Panc1 (cell line): ENCODE measurements at places on chromosomes 1 and 21.

- H3K27ac ChIP-seq: no peak overlapping the region
- no peak overlapping the region for H3K4me3 ChIP-seq
- no peak for DNase-seq
Measured at GRCh38 chr1:95096218-95096841, 20.8 kb upstream of the TLCD4 start.

DNA sequence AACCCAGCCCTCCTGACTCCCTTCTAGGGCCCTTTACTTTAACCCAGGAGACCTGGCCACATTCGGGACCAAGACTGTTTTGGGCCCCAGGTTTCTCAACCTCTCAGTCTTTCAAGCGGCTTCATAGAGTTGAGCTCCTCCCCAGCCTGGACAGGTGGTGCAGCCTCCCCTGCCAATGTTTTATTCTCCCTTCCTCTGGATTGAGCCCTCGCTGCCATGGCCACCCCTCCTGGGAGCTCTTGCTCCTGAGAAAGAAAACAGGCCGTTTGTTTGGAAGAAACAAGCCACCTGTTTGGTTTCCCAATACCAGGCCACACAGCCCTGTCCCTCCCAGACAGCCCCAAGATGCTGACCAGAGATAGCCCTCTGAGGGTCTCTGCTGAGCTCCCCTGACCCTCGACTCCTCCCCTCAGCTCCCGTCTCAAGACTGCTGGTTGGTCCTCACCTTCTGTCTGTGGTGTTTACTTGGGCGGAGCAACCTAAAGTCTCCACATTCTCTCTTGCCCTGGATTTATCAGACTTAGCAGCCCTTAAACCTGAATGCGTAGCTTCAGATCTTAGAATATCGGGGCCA, 3.3 kb downstream of the TMEM51 start:
- no peaks in the 10 kb centered on the region for H3K36me3 ChIP-seq
- no peaks in the 10 kb centered on the region for H3K27me3 ChIP-seq
- peak overlapping the region; percentile 17 for H3K4me3 ChIP-seq

DNA sequence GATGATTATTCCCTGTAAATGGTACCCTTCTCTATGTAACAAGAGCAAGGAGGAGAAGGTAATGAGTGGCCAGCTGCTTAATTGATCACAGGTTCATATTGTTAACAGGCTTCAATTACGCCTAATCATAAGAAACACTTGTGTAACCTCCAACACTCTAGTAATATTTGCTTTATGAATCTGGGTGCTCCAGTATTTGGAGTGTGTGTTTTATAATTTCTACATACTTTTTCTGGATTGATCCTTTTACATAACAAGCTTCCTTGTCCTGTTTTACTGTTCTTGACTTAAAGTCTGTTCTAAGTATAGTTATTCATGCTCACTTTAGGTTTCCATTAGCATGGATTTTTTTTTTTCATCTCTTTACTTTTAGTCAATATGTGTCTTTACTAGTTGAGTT, 984.2 kb downstream of the AMY1C start:
- no peak overlapping the region for H3K27ac ChIP-seq
- no peak overlapping the region for H3K4me3 ChIP-seq
- no peaks in the 10 kb centered on the region for H3K4me1 ChIP-seq
- DNase-seq: no peak
- H3K27me3 ChIP-seq: no peaks in the 10 kb centered on the region

GRCh38 chr1:11822091-11822490, 16.1 kb downstream of the CLCN6 start:
- no peak for DNase-seq
- H3K36me3 ChIP-seq: peaks cover 8% of the 10 kb centered on the region; the same call in 1 of the 2 replicates
- no peak overlapping the region for H3K4me3 ChIP-seq
- no peaks in the 10 kb centered on the region for H3K4me1 ChIP-seq

DNA sequence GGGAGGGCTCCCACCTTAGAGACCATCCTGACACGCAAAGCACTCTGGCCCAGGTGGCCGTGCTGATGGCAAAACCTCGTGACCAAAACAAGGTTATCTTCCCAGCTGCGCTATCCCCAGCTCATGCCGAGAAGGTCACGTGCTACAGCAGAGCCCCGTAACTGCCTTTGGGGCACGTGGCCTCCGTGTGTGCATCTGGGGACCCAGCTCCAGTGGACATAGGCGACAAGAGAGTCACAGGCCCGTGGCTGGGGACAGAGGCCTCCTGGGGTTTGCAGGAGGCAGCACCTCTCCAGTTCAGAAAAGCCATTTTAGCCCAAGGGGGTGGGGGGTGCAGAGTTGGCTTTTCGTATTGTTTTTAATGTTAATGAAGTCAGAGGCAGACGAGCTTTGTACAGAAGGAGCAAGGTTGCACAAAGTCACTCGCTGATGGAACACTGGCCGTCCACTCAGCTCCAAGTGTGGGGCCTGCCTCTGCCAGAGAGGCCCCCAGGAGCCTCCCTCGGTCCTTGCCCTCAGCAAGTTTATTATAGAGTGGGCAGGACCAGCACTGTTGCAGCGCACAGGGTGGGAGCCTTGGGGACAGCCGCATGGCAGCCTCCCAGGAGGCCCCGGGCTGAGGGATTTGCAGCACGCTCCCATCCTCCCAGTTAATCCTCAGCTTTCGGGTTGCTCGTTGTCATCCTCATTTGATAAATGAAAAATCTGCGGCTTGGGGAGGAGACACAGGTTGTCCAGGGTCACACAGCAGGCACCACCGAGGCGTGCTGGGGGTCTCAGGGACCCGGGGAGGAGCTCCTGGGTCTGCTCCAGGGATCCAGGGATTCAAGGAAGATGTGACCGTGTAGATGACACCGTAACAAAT, 8.0 kb upstream of the PDE9A start:
- no peak overlapping the region for H3K4me3 ChIP-seq
- no peak overlapping the region for H3K27ac ChIP-seq
- H3K36me3 ChIP-seq: no peaks in the 10 kb centered on the region
- no peaks in the 10 kb centered on the region for H3K4me1 ChIP-seq
- no peaks in the 10 kb centered on the region for H3K27me3 ChIP-seq

DNA sequence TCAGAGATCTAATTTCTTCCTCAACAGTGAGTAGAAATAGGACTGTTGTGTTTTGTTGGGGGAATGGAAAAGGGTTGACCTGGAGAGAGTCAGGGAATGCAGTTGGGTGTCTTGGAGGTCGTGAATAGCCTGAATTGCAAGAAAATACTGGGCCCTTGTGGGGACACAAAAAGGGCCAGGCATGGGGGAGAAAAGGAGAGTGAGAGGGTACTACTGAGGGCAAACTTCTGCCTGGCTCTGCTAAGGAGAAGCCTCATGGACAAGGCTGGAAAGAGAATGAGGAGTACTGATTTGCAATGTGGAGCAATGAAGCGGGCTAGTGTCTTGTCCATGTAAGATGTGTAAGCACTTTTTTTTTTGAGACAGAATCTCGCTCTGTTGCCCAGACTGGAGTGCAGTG, 96.2 kb upstream of the IRF2BP2 start:
- H3K27ac ChIP-seq: peak overlapping the region; percentile 62; the same call in 1 of the 2 replicates
- peaks cover 4% of the 10 kb centered on the region; the same call in 1 of the 2 replicates for H3K4me1 ChIP-seq
- no peaks in the 10 kb centered on the region for H3K27me3 ChIP-seq
- H3K36me3 ChIP-seq: no peaks in the 10 kb centered on the region
- no peak overlapping the region for H3K4me3 ChIP-seq

- H3K4me1 ChIP-seq: no peaks in the 10 kb centered on the region
- DNase-seq: no peak
- no peak overlapping the region for H3K27ac ChIP-seq
- no peaks in the 10 kb centered on the region for H3K36me3 ChIP-seq
- no peaks in the 10 kb centered on the region for H3K27me3 ChIP-seq
Measured at GRCh38 chr1:54558434-54559030, 10.5 kb downstream of the ACOT11 start.

- H3K27me3 ChIP-seq: peaks cover 9% of the 10 kb centered on the region
- H3K4me1 ChIP-seq: peaks cover 9% of the 10 kb centered on the region
- no peak overlapping the region for H3K4me3 ChIP-seq
- no peak overlapping the region for H3K27ac ChIP-seq
- peaks cover 6% of the 10 kb centered on the region; the same call in 1 of the 2 replicates for H3K36me3 ChIP-seq
Measured at GRCh38 chr1:33433509-33434362, 2.8 kb upstream of the PHC2 start.
